Thoracic aorta (tissue), 2 donors: ENCODE measurements at places on chromosomes 2 and 18. TPM values are rescaled to one million over a fixed set of nuclear protein-coding genes. Genes with fewer than 3 reads are reported as not detected.

DNA sequence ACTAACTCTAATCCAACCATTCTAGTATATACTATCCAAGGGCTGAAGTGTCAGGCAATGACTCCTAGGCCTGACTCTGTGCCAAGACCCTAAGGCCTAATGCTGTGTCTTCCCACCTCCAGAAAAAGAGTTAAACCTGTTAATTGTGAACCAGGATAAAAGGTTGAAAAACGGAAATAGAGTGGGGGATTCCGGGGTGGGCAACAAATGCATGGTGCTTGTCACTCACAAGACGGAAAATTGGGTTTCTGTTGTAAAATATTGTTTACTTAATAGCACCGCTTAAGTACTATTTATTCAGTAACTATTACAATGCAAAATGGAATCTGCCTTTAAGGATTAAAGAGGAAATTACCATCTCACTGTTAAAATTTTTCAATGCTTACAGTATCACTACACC is 3.2 kb downstream of the STK17B start:
- H3K4me3 ChIP-seq: peak overlapping the region; percentile 95
- H3K4me1 ChIP-seq: peaks cover 28% of the 10 kb centered on the region
- no peaks in the 10 kb centered on the region for H3K27me3 ChIP-seq
- no peak overlapping the region for H3K27ac ChIP-seq
- no peaks in the 10 kb centered on the region for H3K36me3 ChIP-seq
- no peak for DNase-seq

DNA sequence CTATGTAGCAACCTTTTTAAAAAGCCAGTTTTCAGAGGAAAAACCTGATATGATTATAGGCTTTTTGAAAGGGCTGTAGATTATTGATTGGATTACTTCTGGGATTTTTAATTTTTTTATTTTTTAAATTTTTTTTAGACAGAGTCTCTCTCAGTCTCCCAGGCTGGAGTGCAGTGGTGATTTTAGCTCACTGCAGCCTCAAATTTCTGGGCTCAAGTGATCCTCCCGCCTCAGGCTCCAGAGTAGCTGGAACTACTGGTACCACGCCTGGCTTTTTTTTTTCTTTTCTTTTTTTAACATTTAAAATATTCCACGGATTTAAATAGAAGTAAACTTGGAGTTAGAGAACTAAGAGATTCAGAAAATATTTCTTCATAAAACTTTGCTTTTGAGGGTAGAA is 1.2 kb downstream of the MRPL19 start:
- no peak overlapping the region for H3K27ac ChIP-seq
- peaks cover 9% of the 10 kb centered on the region for H3K36me3 ChIP-seq
- DNase-seq: no peak
- no peaks in the 10 kb centered on the region for H3K27me3 ChIP-seq

DNA sequence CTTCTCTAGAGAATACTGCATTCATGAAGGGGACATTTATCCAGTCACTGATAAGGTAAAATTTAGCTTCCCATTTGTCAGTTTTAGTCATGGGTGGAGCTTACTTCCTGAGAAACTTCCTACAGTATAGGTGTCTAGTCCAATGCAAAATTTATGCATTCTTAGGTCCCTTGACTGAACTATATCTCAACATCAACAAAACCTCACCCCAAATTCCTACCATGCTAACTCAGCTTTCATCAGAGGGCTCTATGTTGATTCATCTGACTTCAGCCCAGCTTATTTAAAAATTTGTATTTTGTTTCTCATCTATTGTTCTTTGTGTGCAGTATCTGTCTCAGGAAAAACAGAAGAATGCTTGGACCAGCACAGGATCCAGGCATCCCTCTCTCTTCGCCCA is 296.4 kb upstream of the ACVR2A start:
- no peak overlapping the region for H3K27ac ChIP-seq
- DNase-seq: no peak
- H3K4me3 ChIP-seq: no peak overlapping the region
- no peaks in the 10 kb centered on the region for H3K27me3 ChIP-seq
- no peaks in the 10 kb centered on the region for H3K36me3 ChIP-seq
- H3K4me1 ChIP-seq: no peaks in the 10 kb centered on the region

DNA sequence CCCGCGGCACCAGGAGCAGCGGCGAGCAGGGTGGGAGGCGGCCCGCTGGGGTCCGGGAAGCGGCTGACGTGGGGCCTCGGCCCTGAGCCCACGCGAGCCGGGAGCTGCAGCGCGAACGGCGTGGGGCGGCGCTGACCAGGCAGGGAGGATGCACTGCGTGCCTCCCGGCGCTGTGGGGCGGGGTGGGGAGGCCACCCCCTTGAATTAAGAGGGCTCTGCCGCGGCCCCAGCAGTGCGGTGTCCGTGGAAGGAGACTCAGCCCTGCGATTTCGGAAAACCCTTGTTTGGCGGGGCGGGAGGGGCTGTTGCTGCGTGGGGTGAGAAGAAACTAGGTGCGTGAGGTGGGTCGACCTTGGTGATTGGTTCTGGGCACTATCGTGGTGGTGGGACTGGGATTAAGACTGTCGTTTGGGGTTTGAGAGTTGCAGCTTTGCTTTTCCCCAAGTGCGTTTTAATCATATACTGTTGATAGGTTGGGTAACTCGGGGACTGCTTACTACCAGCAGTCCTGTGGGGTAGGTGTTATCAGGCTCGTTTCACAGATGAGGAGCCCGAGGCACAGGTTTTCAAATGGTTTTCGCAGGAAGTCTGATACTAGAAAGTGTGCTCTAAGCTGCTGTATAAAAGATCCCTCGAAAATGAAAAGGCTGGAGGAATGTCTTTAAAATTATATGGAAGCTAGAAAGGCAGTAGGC is 722 bp downstream of the ACSL3 start:
- H3K36me3 ChIP-seq: no peaks in the 10 kb centered on the region
- peak overlapping the region; percentile 93 for H3K4me3 ChIP-seq
- peak overlapping the region; percentile 94 for H3K27ac ChIP-seq
- peaks cover 26% of the 10 kb centered on the region for H3K4me1 ChIP-seq
- DNase-seq: no peak

DNA sequence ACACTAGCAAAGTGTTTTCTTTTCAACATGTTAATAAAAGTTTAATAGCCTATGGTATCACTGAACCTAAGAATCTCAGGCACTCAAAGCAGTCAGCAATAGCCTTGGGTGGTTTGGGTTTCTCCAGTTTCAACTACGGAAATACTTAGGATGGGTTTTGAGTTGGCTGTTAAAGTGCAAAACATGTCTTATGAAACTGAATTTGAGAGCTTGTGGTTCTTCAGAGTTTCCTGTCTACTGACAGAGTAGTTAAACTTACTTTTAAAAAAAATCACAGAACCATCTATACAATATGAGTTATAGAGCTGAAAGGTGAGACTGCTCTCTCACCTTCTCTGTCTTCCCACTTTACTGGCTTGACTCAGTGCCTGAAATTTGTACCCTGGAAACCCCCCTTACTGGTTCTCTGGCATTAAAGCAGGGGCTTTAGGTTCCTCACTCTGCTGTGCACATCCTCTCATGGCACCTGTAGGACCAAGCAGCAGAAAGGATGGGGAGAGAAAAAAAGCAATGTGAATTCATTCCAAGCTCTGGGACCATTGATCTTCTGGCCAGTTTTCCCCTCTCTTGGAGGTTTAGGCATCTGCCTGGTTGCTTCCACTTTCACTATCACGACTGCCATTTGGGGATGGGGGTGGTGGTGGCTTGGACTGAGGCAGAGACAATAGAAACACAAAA is 18.1 kb downstream of the CCDC141 start:
- H3K36me3 ChIP-seq: no peaks in the 10 kb centered on the region
- H3K27ac ChIP-seq: no peak overlapping the region
- no peaks in the 10 kb centered on the region for H3K27me3 ChIP-seq
- peak overlapping the region; percentile 37 for H3K4me3 ChIP-seq

GRCh38 chr2:136110526-136110925 is 7.4 kb downstream of the CXCR4 start:
- no peak overlapping the region for H3K4me3 ChIP-seq
- no peak overlapping the region for H3K27ac ChIP-seq
- H3K36me3 ChIP-seq: no peaks in the 10 kb centered on the region
- no peak for DNase-seq
- no peaks in the 10 kb centered on the region for H3K27me3 ChIP-seq
- H3K4me1 ChIP-seq: no peaks in the 10 kb centered on the region

GRCh38 chr2:86028766-86029381 is 76.8 kb downstream of the POLR1A start:
- H3K36me3 ChIP-seq: peaks cover 68% of the 10 kb centered on the region
- H3K4me3 ChIP-seq: no peak overlapping the region
- no peak overlapping the region for H3K27ac ChIP-seq
- no peak for DNase-seq
- no peaks in the 10 kb centered on the region for H3K4me1 ChIP-seq

DNA sequence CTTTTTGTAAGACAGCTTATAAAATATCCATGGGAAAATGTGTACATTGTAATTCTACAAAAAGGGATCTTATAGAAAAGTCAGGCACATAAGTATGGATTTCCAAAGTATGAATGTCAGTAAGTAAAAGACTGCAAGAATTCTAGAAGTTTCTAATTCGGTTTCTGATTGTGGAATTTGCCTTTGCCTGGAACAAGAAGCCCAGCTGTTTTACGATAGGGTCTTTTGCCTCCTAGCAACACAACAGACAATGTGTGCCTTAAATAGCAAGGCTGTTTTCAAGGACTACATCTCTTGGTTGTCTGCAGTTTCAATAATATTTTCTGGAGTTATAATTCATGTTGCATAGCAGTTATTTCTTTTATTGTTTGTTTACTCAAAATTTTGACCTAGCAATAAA is 312.9 kb downstream of the MTX2 start:
- no peak overlapping the region for H3K4me3 ChIP-seq
- H3K27me3 ChIP-seq: no peaks in the 10 kb centered on the region
- no peak overlapping the region for H3K27ac ChIP-seq
- no peaks in the 10 kb centered on the region for H3K36me3 ChIP-seq

DNA sequence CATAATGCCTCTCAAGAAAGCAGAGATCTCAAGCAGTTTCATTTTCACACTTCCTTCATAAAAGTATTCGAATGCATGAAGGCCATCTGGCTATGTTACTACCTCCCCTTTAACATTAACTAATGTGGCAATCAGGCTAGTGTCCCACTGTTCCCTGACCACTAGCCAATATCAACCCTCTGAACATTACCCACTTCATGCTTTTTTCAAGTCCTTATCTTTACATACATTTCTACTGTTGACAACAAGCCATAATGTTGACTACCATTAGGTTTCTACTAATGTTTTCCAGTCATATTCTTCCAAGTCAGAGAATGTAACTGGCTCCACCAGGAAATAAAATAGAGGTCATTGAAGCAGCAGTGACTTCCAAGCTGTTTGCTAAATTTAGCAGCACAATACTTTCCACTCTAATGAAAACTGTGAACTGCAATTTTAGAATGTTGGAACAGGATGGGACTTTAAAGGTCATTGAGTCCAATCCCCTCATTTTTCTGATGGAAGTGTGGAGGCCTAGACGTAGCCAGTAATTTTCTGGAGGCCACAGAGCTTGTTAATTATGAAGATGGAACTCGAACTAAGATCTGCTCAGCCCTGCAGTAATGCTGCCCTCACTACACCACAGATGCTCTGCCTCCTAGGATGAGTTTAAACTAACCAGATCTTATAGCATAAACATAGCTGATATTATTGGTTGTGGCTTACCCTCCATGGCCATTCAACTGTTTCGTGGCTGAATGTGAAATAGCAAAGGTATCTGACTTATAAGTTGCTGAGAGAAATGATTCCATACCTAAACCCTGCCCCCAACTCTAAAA is 630 bp upstream of the PPP1R1C start:
- peak overlapping the region; percentile 57 for H3K27ac ChIP-seq
- no peaks in the 10 kb centered on the region for H3K36me3 ChIP-seq
- no peaks in the 10 kb centered on the region for H3K27me3 ChIP-seq
- no peak for DNase-seq

GRCh38 chr2:241885946-241886643 is 16.6 kb downstream of the RTP5 start:
- no peaks in the 10 kb centered on the region for H3K27me3 ChIP-seq
- no peak overlapping the region for H3K27ac ChIP-seq
- peaks cover 14% of the 10 kb centered on the region for H3K4me1 ChIP-seq
- DNase-seq: no peak

DNA sequence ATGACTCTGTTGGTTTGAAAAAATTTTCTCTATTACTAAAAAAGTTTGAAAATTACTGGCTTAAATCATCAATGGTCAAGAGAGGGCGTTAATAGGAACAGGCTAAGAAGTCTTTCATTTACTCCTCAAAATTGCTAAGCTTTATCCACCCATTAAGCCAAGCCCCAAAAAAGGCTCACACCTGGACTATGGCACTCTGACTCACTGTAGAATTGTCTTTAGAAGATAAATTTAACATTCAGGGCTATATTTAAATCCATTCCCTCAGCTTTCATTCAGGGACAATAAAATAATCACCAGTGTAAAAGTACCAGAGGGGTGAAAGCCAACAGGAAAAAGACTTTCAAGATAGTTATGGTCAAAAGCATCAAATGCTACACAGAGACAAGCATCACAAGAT is 80.0 kb downstream of the SESTD1 start:
- no peak for DNase-seq
- no peaks in the 10 kb centered on the region for H3K4me1 ChIP-seq

GRCh38 chr2:133643863-133644262 is 75.6 kb upstream of the NCKAP5 start:
- no peaks in the 10 kb centered on the region for H3K36me3 ChIP-seq
- no peaks in the 10 kb centered on the region for H3K4me1 ChIP-seq
- no peaks in the 10 kb centered on the region for H3K27me3 ChIP-seq
- no peak overlapping the region for H3K27ac ChIP-seq
- H3K4me3 ChIP-seq: no peak overlapping the region

DNA sequence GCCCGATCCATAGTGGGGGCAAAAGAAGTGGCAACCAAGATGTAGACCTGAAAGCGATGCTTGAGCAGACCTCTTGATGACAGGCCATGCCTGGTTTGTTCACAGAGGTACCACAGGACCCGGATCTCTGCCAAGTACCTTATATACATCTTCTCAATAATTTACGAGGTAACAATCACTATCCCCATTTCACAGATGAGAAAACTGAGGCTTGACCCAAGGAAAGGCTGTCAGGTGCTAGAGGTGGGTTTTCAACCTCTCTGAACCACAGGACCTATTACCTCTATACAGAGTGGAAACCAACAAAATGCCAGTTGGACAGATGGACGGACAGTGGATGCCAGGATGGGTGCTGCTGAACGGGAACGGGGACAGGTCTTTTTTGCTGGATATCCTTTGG is 13.8 kb upstream of the DIS3L2 start:
- H3K36me3 ChIP-seq: no peaks in the 10 kb centered on the region
- DNase-seq: no peak
- no peaks in the 10 kb centered on the region for H3K27me3 ChIP-seq
- no peak overlapping the region for H3K4me3 ChIP-seq

DNA sequence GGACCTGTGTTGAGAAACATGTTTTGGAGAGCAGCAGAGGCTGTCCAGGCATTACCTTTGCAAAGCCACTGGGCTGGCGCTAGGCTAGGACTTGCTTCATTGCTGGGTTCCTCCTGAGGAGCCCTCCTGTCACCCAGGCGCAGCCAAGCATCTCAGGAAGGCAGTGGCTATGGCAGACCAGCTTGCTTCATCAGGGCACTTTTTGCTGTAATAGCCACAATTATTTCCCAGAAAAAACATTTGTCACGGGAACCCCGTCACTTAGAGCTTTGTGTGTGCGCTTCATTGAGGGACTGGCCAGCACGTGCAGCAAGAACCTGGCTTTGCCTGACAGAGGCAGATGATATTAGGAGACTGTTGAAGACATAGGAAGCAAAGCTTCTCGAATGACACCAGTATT is 36.4 kb downstream of the SLC20A1 start:
- H3K36me3 ChIP-seq: no peaks in the 10 kb centered on the region
- H3K4me1 ChIP-seq: peaks cover 14% of the 10 kb centered on the region
- no peaks in the 10 kb centered on the region for H3K27me3 ChIP-seq
- no peak overlapping the region for H3K4me3 ChIP-seq
- H3K27ac ChIP-seq: no peak overlapping the region

GRCh38 chr2:230160112-230160660 is 59.6 kb downstream of the SP110 start:
- no peak for DNase-seq
- no peaks in the 10 kb centered on the region for H3K27me3 ChIP-seq

Gene TEKT4
- not detected for total RNA-seq

Gene POTEF
- total RNA-seq: not detected

Gene MATN3
- total RNA-seq: 1.8 TPM

Gene NEU2
- not detected for total RNA-seq

Gene KLHL41
- 1.2 TPM for total RNA-seq
